Chondrocyte (in vitro differentiated cells): ENCODE measurements at places on chromosomes 6 and 20. TPM values are rescaled to one million over a fixed set of nuclear protein-coding genes. Genes with fewer than 3 reads are reported as not detected.

The ULBP1 gene
- total RNA-seq: 2.8 to 29.8 TPM (median 29.8 TPM) in 3 replicates

The GSTA1 gene
- not detected in 3 replicates for total RNA-seq

The TAGAP gene
- total RNA-seq: not detected in 3 replicates

The ZSCAN16 gene
- total RNA-seq: 2.5 to 3.0 TPM (median 3.0 TPM) in 3 replicates

The PDE10A gene
- total RNA-seq: 10.4 to 14.3 TPM (median 13.7 TPM) in 3 replicates

DNA sequence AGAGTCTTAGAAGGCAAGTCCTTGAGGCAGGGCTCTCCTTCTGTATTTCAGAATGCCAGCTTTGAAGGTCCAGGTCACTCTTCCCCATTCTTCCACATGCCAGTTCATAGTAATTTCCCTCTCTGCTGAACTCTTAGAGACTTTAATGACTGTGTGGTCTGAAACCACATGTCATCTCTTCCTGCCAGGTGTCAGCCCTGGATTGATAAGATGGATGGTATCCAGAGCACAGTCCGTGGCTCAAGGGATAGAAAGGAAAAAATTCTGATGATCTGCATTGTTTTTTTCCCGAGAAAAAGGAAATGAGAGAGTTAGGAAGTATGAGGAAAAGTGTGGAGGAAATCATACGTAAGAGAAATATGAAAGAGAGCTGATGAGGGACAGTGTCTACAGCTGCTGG, 250.9 kb downstream of the TPBG start:
- DNase-seq: no peak

DNA sequence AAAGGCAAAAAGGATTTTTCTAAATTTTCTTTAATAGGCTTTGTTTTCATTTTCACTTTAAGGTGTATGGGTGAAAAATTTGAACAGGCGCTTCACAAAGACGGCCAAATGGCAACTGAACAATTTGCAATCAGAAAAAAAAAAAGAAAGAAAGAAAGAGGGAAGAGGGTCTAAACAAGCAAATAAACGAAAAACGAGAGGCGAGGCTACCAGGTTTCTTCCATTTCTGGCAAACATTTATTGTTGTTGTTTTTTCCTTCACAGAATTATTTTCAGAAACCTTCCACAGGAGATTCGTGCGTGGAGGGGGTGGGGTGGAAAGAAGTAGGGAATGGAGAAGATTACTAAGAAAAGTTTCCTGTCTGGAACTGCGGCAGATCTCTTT, 24.3 kb downstream of the POM121L2 start:
- no peak for DNase-seq

DNA sequence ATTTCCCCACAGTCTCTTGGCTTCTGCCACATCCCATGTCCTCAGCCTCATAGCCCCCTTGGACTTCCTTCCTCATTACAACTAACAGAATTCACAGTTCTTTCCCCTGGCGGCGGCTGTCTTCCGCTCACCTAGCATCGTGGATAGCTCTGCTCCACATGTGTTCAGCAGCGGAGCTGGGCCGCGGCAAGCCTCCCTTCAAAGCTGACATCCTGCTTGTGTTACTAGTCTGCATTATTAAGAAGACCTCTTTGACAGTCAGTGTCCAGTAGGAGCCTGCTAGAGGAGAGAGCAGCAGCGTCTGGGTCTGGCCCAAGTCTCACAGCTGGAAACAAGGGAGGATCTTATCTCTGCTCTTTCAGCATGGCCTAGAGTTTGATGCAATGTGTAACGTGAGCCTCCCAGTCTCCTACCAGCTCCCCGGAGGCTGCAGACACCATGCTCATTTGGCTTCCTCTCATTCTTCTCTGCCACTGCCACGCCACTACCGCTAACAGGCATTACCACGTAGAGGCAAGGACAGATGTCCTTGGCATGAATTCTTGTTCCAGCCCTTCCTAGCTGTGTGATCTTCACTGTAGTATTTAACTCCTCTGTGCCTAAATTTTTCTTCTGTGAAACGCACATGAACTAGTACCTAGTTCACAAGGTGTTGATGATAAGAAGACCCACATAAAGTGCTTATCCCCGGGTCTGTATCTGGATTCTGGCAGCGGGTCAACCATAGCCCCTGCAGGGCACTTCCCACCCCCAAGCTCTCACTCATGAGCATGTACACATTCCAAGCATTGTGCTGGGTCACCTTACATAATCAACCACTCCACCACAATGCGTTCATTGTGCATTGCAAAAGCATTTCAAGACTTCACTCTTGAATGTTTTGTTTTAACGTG, 107.1 kb upstream of the BACH2 start:
- no peak for DNase-seq

DNA sequence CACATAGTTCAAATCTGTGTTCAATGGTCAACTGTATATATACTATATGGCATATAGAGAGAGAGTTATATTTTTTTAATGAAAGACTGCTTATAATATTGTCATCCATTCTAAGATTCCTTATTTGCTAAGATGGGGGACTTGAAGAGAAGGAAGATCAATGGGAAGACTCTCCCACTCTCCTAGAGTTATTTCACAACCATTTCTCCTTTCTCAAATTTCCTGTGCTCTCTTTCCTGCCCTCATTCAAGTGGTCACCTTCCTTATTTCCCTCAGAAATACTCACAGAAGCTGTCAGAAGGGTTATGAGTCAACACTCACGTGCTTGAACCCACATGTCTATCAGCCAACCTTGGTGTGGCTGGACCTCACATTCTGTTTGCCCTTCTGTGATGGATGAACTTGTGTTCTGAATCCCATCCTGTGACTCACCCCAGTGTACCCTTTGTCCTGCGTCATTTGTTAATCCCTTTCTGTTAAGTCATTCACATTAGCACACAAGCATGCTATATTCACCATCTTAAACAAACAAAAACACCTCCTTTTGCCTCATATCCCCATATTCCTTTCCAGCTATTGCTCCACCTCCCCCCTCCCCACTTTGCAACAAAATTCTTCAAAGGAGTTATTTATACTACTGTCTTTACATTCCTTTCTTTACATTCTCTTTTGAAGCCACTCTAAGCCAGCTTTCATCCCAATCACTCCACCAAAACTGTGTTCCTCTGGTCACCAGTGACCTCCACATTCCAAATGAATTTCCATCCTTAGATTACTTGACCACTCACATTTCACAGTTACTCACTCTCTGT, 279.3 kb upstream of the TCF21 start:
- no peak for DNase-seq

DNA sequence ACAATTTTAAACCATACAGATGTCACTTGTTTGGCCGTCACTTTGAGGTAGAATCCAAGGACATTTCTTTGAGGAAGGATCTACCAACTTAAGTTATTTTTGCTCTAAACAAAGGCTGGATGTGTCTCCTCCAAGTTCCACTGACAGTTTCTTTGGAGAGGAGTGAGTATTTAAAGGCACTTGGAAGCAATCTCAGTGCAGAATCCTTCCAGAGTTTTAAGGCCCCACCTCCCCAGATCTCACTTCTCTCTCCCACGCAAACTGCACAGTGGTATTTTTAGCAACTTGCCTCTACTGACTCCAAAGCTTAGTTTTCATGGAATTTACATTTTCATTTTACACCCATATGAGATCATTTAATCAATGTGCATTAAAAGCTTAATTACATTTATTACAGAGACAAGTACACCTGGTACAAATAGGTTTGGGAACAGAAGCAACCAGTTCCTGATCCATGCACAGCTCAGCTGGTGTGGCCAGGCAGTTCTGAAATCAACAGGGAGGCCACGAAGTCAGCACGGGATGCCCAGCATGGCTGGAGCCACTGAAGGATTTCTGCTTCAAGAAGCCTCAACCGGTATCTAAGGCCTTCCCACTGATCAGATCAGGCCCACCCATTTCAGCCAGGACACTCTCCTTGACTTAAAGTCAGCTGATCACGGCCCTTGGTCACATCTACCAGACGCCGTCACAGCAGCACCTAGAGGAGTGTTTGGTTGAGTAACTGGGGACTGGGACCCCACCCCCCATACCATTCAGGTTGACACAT, 109.8 kb downstream of the SYCP2 start:
- DNase-seq: no peak

- DNase-seq: no peak
Observed at GRCh38 chr6:41747256-41748101, at the start of gene PGC. TSS of gene PGC (minus strand) at chr6:41747397. CDS start at chr6:41747334, 63 bp downstream.

- no peak for DNase-seq
Observed at GRCh38 chr6:55833284-55833683, 42.1 kb downstream of the BMP5 start.

- DNase-seq: no peak
Observed at GRCh38 chr6:149483849-149484655, 762 bp downstream of the ZC3H12D start.

- DNase-seq: no peak
Observed at GRCh38 chr6:136640132-136640915, 90.1 kb upstream of the MAP7 start.

DNA sequence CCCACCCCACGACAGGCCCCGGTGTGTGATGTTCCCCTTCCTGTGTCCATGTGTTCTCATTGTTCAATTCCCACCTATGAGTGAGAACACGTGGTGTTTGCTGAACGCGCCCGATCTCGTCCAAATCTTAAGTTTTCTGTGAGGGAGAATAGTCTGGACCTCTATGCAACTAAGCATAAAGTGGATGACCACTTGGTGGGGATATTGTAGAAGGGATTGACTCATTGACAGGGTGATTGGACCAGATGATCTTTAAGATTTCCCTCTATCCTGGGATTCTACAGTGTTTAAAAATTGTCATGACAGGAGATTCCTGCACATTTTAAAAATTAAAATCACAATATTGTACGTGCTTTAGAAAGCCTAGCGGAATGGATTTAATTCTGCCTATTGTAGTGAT, 141.3 kb downstream of the TRMT11 start:
- no peak for DNase-seq

DNA sequence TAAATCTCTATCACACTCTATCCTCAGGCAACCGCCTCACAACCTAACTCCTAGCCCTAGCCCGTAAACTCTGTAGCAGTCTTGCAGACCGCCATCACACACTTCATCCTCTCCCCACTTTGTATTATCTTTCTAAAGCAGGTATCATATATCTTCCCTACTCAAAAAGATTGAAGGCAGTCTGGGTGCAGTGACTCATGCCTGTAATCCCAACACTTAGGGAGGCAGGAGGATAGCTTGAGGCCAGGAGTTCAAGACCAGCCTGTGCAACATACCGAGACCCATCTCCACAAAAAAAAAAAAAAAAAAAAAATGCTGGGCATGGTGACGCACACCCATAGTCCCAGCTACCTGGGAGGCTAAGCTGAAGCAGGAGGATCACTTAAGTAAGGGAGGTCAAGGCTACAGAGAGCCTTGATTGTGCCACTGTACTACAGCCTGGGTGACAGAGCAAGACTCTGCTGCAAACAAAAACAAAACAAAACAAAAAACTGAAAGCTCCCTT, 22.9 kb downstream of the RANBP9 start:
- no peak for DNase-seq

DNA sequence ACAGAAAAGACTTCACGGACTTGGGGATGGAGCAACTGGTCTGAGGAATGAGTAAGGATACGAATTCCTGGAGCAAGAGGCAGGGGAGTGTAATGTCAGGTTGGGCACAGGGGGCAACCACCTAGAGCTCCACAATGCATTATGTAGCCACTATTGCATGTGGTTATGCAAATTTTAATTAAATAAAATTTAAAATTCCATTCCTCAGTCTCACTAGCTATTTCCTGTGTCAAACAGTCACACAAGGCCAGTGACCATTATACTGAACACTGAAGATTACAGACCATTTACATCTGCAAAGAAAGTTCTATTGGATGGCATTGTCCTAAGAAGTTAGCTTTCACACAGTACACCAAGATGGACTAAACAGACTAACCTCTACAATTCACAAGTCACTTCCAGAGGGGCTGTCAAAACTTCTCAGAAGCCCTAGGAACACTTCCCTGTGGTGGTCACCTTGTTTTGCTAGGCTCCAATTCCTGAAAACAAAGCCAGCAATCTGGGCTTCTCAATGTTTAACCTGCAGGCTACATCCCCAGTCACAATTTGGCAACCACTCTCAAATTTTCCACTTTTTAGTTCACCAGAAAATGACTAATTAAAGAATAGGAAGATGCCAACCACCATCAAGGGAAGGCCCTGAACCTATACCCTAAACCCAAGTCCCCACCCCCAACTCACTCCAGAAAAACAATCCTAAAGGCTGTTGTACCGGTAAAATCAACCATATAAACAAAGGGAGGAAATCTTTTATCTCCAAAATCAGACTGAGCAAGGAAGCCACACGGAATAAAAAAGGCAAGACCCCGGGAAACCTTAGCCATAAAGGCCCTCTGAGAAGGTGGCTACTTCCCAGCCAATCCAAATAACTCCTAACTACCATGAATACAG, 34.2 kb upstream of the C20orf203 start:
- DNase-seq: no peak

DNA sequence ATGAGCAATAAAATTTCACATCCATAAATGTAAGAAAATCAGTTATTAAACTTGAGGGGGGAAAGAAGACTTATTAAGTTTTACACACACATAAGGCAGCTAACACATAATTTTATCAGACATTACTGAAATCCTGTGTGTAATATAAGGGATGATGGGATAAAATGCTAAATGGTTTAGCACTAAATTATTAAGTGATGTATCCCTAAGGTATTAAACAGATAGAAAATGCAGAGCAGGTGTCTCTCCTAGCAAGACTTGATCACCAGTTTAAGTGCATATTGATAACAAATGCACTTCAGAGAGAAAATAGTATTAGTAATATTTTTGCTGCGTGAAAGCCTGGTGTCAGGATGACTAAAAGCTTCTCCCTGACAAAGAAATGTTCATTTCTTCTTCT, 172.8 kb upstream of the ZFP64 start:
- no peak for DNase-seq

DNA sequence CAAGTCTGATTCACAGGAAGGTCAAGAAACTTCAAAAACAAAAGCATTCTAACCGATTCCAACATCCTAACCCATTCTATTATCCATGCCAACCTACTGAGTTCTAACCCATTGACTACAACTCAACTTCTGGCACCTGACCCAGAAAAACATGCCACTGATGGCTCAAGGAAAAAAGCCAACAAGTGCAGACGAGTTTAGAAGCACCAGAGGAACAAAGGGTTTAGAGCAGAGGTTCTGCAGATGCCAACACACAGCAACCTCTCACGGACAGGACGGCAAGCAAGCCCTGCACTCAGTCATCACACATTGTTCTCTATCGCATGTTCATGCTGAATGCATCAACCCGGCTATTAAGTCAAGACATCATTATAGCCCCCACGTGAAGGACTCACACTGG, 25.2 kb upstream of the MC3R start:
- DNase-seq: no peak

DNA sequence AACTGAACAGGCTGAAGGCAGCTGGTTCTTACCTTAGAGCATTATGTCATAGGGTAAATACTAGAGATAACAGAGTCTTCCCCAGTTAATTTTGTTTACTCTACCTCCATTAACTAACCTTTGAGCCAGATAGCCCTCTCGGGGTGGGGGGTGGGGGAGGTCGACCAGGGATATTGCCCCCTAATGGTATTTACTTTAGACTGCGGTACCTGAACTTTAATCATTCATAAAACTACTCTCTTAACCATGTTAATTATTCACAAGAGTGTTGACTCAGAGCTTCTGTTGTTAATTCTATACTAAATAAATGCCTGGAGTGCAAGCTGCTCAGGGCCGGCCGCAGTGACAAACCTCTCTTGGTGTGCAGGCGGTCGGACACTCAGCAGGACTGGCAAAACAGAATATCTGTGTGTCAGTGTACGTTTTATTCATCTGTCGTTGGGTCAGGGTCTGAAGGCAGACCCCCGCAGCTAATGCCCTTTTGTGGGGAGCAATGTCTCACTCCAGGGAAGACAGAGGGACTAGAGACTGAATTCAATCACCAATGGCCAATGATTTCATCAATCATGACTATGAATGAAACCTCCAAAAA, 152.4 kb upstream of the COL21A1 start:
- DNase-seq: no peak
